SHP77 treated with DMSO at 0.1 percent for 48 hours (cell line): ENCODE measurements at places on chromosomes 1 and 21.

DNA sequence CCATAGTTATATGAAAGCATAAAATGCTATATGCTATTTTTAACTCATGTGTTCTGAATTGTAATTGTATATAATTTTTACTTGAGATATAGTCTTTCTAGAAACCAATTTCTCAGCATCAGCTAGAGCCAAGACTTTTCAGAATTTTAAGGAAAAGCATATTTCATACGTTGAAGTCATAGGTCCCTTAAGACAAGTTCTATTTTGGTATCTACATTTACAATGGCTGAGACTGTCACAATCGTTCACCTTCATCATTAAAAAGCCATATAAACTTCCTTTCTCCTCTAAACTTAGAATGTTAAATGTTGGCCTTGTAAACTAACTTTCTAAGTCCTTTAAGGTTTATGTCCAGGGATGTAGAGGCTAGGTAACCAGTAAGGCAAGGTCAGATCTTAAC is 104.1 kb downstream of the LRRC40 start:
- DNase-seq, result no peak

- DNase-seq, result no peak
Measured at GRCh38 chr1:10213186-10213705, 2.9 kb downstream of the KIF1B start.

- DNase-seq, result no peak
Measured at GRCh38 chr1:45007311-45007710, 3.8 kb downstream of the HECTD3 start.

DNA sequence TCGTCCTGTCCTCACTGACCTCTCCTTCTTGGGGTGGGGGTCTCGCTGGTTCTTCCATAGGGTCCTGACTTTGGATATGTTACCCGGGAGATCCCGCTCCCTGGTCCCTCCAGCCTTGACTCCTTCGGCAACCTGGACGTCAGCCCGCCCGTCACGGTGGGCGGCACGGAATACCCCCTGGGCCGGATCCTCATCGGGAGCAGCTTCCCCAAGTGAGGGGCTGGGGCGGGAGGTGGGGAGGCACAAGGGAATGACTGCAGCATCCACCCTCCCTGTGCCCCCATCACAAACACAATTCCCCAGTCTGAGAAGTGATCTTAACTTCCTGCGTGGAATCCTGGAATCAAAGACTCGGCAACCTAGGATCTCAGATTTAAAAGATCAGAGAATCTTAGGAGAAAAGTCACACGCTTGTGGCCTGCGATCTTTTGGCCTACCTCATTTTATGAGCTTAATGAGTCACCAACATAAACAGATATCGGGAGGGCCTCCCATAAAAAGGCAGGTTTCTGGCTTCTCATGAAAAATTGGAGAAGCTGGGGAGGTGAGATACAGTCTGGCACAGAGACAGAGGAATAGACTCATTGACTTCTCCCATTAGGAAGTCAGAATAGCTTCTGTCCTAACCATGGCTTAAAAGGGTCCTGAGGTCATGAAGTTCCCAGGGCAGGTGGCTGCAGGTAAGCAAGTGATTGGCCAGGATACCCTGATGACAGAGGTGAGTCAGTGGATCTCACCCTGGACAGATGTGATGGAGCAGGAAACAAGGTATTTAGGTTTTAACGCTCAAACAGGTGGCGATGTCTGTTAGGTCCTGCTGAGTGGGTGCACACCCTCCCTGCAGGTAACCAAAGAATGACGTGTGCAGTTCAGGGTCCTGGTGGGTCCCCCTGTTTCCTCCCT is 15.9 kb upstream of the PADI3 start:
- no peak for DNase-seq

DNA sequence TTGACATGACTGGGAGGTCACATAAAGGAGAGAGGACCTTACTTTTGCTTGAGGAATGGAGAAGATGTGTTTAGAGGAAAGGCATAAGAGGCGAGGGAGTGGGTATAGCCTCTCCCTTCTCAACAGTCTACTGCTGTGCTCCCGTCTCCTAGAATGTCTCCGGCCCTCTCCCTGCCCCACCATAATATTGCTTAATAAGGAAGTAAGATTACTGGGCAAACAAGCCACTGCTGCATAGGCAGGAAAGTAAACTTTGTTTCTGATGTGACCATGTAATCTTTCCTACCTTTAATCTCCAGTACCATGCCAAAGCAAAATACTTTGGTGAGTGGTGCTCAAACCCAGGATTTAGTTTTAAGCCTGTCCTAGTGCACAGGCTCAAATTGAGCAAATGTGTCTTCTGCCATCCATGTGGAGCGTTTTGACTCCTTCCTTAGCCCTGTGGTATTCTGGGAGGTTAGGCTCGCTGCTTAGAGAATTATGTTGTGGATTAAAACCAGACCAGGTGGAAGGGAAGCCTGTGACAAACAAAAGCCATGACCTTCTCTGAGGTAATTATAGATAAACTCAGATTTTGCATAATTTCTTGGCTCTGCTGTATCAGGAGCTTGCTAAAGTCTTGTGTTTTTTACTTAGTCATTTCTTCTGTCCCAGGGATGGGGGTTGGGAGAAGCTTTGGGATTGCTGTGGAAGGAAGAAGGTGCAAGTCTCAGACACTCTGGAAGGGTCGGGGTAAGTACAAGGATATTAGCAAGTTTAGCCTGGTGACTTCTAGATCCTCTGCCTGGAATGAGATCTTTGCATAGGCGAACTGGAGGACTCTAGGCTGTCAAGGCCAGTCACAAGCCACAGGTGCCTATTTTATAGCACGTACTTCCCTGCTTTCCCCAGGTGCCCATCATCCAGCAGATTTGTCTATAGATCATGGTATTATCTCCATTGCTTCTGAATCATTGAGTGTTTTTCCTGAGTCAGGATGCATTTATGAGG is 34.5 kb upstream of the DIPK1A start:
- no peak for DNase-seq

DNA sequence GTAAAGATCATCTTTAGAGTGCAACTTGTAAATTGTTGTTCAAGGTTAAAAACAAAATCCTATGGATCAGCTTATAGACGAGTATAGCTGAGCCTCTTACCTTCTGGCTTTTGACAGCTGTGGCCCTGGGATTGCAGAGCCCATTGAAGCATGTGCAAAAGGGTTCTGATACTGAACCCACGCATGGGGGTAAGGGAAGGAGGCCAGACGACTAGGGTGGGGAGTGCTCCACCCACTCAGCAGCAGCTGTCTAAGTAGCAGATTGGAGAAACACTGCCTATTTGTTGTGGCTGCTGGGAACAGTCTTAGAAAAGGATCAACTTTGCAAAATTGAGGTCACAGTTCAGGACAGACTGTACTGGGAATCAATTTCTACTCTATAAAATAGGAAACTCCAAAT is 16.1 kb downstream of the CD101 start:
- DNase-seq, result no peak

GRCh38 chr1:158357441-158357840 is 3.7 kb downstream of the CD1E start:
- DNase-seq, result no peak

GRCh38 chr1:231039161-231040018 is 664 bp downstream of the FAM89A start:
- DNase-seq, result no peak

- DNase-seq, result no peak
Measured at GRCh38 chr1:9320520-9321479, 28.1 kb downstream of the SPSB1 start.

DNA sequence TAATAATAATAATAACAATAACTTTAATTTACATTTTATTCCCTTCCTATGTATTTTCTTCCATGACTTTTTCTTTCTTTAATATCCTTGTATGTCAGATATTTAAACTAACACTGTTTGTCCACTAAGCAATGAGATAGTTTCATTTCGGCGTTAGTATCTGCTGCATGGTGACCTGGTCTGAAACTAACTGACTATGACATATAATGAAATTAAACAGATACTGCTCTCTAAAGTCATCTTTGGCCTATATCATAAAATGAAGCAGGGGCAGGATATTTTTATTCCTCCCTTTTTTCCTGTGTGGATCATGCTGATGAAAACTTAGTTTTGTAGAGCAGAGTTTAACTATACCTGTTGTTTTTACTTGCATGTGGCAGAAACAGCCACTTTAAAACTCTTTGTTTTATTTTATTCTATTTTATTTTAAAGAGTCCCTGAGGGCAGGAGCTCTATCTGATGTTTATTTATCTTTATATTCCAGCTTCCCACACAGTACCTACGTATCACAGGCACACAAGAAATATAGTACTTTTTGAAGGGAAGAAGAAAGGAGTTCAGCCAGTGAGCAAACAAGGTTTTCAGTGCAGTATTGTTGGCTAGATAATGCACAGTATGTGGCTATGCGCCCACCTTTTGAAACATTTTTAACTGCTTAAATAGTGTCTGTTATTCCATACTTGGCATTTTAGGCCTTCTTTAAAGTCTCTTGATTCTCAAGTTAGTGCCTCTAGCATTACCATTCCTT is 165.6 kb downstream of the PHTF1 start:
- no peak for DNase-seq

- no peak for DNase-seq
Measured at GRCh38 chr1:167629681-167630567, at the start of gene RCSD1. RCSD1 (plus strand) TSS chr1:167630232; CDS start chr1:167630424, 192 bp downstream.
